HFF-Myc (cell line): ENCODE measurements at places on chromosomes 2 and 18.

DNA sequence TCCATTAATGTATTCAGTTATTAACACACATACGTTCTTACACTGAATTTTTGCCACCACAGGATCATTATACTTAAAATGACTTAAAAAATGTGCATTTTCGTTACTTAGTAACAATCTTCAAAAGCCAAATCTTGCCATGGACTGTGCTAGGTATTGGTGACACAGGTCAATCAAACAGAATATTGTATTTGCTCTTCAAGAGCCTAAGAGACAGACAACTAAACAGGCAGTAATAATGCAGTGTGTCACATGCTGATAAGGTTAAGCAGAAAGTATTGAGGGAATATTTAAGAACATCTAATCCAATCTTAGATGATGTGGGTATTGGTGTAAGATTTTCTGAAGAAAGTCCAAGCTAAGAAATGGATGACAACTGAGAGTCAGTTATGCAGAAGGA is 56.9 kb downstream of the FBXO11 start:
- DNase-seq, result no peak

DNA sequence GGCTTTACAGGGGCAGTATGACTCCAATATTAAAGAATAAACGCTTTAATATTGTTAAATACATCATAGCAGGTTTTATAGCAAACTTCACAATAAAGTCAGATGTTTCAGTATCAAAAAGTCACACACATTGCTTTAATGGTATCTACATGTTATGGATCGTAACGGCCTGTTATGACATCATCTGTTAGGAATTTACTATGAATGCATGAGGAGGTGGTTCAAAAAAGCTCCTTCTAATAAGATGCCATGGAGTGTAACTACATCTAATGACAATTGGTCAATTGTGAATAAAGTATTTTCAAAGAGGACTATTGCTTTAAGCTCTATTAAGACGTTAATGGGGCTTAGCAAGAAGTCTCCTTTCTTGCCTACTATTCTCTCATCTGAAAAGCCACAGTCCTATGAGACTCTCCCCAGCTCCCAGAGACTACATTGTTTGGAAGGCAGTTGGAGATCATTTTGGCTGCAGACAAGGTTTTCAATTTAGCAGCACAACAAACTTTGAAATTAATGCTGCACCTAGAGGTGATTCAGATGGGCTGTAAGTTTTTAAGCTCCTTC is 300.7 kb upstream of the MEIS1 start:
- DNase-seq, result peak; percentile 1

- DNase-seq, result no peak
These were observed 963.7 kb upstream of the CRIM1 start for GRCh38 chr2:35391736-35392442.

- no peak for DNase-seq
These were observed 27.9 kb upstream of the CDCA7 start for GRCh38 chr2:173326806-173327205.

DNA sequence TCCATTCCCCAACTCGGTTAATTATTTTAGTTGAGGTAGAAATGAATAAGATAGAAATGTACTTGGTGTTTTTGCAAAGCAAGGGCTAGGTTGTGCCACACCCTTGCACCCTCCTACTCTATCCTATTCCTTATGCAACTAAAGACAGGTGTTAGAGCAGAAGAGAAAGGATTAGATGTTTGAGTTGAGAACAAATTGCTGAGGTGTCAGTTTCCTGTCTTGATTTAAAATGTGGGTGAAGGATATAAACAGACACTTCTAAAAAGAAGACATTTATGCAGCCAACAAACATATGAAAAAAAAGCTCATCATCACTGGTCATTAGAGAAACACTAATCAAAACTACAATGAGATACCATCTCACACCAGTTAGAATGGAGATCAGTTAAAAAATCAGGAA is 1256.2 kb downstream of the CNTNAP5 start:
- DNase-seq, result no peak

- DNase-seq, result no peak
These were observed 138.9 kb upstream of the ERBB4 start for GRCh38 chr2:212677466-212677865.
